Renal pelvis (tissue), 12 donors: ENCODE measurements at places on chromosomes 1 and 21.

DNA sequence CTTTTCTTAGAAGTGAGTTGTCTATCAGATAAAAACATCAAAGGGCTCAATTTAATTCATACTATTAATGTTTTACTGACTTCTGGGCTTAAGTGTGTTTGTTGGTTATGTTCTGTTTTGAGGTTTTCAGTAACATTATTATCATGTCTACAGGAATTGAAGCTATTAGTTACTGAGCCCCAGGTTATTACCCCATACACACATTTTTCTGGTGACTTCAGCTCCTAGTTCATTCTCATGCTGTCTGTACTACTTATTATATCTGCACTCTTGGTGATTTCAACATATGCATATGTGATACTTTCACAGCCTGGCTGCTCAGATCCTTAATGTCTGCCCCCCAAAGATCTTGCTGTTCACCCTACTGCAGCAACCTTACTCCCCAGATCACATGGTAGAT is 27.0 kb upstream of the SGIP1 start:
- DNase-seq: no peak

DNA sequence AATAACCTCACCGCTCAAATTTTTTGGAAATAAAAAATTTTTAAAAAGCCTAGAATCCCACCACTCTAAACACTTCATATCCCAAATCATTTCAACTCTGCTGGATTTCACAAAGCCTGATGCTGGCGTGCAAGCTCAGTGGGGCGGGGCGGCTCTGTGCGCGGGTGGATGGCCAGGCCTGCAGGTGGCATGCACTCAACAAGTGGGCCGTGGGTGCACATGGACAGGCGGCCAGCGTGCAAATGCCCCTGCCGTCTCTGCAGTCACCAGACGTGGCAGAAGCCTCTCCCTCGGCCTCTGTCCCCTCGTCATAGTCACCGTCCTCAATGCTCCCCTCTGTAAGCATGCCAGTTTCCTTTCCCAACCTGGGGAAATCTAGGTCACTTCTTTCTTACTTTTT is 6.6 kb upstream of the PDE9A start:
- DNase-seq: no peak

DNA sequence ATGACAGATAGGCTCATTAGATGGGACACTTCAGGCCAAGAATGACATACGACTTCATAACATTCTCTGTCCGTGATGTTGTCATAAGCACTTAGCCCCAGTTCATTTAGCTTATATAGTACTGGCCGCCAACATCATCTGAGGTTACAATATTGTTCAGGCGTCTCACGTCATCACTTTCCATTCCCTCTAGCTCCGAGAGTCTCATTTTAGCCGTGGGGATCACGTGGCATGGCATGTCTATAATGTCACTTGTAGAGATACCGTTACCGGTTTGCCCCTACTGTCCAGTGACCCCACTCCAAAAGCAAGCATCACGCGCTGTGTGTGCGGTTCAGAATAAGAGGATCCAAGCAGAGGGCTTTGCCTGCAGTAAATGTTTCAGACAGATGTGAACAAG is 34.6 kb upstream of the HEATR1 start:
- DNase-seq: no peak

DNA sequence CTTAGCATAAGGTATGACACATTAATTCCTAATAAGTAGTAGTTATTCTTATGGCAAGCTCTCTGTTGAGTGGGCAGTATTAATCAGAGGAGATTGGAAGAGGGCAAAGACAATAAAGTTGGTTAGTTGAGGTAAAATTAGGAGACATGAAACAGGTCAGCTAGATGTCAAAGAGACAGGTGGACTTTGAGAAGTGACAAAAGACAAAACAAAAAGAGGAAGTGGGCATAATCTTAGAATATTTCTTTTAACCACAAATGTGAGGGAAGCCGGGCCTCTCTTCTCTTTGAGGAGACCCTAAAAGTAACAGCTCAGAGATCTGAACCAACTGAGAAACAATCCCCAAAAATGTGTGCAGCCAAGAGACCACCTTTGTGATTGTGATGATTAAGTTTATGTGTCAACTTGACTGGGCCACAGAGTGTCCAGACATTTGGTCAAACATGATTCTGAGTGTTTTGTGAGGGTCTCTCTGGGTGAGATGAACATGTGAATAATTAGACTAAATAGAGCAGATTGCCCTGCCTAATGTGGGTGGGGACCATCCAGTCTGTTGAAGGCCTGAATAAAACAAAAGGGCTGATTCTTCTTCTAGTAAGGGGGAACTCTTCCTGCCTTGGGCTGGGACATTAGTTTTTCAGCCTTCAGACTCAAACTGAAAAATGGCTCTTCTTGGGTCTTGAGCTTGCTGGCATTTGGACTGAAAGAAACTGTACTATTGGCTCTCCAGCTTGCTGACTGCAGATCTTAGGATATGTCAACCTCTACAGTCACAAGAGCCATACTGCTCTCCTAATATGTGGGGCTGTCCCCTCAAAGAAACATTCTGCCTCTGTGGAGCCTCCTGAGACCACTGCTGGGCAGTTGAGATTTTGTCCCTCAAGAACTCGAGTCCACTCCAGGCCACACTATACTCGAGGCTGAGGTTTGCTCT is 40.0 kb downstream of the FCRL5 start:
- no peak for DNase-seq

DNA sequence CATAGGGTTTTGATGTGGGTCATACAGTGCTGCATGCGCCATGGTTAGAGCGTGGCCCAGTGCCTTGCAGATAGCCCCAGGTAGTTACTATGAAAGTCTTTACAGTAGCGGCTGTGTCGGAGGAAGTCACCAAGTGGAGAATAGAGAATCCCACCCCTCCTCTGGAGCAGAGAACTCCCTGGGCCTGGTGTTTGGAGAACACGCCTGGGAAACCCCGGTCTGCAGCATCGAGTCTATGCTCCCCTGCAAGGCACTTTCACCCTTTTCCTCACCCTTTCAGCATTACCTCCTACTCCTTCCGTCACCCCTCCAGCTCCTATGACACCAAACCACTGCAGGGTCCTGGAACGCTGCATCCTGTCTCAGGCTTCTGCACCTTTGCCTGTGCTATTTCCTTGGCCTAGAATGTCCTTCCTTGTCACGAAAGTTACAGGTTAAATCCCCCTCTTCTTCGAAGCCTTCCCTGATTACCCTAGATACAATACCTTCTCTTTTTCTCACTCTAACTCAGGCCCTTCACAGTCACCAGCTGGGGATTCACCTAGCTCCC is 2.7 kb upstream of the SLC1A7 start:
- DNase-seq: no peak

DNA sequence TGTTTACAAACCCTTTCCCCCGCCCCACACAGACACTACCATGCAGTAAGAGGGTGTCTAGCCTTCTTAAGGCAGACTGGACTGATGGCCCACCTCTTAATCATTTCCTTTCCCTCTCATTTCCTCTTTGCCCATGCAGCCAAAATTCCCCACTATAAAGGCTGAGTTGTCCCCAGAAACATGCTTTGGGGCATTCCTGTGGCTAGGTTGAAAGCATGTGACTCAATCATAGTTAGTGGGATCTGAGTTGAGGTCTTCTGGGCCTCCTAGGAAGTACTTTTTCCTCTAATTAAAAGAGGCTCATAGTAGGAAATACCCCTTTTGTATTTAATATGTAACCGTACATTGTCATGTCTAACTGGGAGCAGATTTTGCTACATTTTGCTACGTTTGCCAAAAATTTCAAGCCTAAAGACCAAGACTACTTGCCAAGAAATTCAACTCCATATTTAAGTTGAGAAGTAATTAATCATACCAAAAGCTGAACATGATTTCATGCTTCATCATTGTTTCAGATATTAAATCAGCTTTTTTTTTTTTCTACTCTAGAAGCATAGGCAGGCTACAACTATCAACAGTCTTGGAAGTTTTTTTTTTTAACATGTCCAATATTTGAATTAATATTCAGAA is 174.7 kb downstream of the ADGRL4 start:
- no peak for DNase-seq

- DNase-seq: no peak
These were observed 10.9 kb downstream of the RASSF5 start for GRCh38 chr1:206518206-206518605.

DNA sequence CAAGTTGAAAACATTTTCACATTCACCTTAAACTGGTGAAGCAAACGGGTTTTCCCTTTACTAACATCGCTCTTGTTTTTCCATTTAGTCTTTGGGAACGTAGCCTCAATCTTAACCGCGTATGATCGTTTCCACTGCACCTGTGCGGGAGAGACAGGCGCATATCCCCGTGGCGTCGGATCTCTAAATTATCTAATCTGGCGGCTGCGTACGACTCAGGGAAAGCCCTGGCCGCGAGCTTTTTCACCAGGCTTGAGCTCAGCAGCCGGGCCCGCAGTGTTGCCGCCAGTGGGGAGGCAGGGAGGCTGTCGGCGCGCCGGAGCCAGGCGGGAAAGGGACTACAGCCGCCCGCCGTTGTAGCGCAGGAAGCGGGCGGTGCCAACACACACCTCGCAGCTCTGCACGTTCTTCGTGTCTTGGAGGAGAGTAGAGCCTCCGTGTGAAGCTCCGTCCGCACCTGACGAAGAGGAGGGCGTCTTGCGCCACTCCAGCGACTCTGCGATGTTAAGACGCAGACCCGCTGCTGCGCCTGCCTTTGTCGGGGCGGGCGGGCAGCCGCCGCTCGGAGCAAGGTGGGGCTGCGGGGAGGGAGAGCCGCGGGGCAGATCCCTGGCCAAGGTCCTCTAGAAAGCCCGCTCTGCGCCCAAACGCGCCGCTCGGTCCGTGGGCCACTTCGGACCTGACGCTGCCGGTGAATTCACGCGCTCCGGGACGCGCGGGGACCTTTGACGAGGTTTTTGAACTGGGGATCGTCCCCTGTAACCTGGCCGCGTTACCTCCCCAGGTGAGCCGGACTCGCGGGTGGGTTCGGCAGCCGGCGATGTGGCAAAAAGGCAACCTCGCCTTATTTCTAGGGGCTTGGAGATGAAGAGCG is 18.5 kb upstream of the TBX15 start:
- no peak for DNase-seq

- no peak for DNase-seq
These were observed 40.7 kb downstream of the PLEKHA6 start for GRCh38 chr1:204319027-204319426.

DNA sequence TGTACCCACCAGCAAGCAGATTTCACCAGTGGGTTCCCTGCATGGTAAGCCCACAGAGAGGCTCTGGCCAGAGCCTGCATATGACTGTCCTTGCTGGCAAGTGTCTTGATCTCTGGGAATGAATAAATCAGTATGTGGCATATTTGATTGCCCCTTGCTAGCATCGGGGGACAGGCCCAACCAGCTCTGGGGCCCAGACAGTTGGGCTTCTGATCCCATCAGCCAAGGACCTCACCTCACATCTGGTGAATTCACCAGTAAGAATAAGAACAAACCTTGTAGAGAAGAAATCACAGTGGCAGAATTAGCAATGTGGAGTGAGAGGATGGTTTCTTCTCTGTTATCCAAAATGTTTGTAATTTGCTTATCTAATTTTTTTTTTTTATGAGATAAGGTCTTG is 15.9 kb downstream of the SLC1A7 start:
- DNase-seq: no peak

- no peak for DNase-seq
These were observed 277.1 kb upstream of the SGIP1 start for GRCh38 chr1:66256629-66257572.

DNA sequence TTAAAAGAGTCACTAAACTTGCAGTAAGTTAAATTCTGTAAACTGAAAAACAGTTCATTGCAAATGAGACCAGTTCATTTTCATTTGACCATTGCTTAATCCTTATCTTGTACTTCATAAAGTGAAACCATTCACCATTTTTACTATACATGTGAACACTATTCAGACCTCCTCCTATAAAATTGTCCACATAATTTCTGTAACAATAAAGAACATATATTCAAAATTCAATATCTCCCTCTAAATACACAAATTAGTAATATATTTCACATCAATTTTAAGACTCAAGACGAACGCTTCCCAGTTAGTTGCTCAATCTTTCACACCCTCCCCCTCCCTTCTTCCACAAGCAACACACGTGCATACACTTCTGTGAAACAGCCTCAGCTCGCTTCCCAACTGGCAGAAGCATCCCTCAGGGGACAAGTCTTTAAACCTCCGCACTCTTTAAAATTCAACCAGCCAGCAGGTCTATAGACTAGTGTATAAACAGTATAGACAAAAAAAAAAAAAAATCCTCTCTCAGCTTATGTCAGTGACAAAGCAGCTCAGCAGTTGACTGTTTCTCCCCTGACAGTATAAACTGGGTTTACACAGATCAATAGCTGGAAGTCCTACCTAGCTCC is 99.6 kb downstream of the DENND1B start:
- DNase-seq: no peak
